ENCODE measurements at places on chromosomes 13 and 19. TPM values are rescaled to one million over a fixed set of nuclear protein-coding genes. Genes with fewer than 3 reads are reported as not detected.
A peak's percentile ranks its signal among the peaks of the same experiment; 100 is the strongest.

DNA sequence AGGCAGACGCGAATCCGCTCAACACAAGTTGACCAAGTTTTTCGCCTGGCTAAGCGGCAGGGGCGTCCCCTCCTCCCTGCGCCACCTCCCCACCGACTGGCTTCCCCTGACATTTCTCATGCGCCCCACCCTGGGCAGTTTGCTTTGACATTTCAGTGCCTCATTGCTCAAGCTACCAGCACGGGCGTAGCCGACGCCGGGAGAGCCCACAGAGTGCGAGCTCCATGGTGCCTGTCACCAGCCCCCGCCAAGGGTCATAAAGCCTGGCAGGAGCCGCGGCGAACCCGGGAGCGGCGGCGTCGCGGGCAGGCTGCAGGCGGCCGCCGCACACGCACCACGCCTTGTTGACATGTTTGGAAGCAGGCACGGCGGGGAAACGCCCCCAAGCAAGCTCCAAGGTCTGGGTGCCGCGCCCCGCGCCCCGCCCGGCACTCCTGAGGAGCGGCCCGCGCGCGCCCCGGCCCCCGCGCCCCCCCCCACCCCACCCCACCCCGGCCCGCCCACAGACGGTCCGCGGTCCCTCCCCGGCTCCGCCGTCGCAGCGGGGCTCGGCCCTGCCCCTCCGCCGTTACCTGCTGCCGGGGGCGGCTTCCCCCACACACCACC, 601 bp downstream of the FBXL3 start:
- peak; percentile 96 for DNase-seq

DNA sequence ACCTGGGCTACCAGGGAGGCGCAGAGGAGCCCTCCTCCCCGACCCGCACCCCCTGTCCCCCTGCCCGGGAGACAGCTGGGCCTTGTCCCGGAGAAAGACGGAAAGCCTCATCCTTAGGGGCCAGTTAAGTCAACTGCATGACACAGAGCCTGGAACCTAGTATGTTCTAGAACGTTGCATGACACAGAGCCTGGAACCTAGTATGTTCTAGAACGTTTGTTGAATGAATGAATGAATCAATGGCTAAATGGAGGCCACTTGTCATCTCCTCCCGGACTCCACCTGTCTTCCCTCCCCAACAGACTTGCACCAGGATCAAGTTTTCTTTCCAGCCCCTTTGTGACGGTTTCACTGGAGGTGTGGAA, 706 bp downstream of the SERP2 start:
- no peak for DNase-seq

GFY gene
- not detected for total RNA-seq

DNA sequence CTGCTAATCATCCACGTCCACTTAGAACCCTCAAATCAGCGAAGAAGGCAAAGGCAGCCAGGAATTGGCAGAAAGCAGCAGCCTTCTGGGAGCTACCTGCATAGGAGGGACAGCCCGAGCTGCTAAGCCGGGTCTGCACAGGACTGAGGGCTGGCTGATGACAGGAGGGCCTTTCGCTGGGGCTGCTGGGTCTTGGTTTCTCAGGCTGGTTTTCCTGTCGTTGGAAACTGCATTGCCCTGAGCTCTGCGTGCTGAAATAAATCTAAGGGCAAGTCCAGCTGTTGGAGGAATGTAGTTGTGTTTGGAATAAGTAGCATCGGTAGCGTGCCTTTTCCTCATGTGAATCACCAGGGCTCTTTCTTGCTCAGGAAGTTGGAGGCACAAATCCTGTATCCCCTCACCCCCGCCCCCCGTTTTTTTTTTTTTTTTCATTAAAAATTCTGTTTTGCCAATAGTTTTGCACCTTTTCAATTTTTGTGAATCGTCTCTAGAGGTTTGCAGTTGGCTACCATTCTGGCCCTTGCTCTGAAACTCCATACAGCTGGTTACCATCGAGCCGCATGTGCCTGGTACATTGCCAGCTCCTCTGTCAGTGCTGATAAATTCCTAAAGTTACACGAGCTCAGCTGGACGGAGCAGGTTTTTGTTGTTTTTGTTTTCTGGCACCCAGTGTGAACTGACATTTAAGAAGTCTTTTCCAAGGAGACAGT, 193.9 kb upstream of the RNF113B start:
- peak; percentile 30 for DNase-seq

DNA sequence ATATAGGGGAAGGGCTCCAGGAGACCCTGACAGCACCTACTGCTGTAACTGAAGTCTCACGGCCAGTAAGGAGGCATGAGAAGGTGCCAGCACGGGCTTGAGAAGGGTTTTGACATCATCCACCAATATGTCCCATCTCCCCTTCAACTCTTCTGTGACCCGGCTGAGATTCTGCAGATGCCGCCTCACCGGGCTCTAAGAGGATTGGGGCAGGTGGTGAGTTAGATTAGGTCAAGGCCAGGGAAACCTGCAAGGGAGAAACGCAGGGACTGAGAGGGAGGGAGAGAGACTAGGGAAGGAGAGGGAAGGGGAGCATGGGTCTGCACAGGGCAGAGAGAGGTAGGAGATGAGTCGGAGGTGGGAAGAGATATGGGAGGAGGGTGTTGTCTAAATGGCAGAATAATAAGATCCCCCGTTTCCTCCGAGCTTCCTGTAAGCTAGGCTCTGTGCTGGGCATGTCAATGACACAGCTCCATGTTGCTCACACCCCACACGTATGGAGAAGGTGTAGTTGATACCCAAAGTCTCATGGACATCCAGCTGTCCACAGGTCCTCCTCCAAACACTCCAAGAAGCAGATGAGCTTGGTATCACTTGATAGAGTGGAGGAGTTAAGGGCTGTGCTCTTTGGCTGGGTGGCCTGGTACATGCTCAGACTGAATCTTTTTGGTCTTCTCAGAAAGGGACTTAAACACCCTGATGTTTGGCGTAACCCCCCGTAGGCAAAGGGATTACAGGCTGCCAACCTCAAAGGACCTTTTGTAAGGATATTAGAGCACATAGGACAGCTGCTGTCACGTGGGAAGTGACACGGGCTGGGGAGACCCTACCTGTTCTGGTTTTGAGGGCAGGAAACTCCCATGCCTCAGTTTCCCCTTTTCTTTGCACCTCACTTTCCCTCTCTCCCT, 6.1 kb downstream of the TPRX1 start:
- DNase-seq: no peak

DNA sequence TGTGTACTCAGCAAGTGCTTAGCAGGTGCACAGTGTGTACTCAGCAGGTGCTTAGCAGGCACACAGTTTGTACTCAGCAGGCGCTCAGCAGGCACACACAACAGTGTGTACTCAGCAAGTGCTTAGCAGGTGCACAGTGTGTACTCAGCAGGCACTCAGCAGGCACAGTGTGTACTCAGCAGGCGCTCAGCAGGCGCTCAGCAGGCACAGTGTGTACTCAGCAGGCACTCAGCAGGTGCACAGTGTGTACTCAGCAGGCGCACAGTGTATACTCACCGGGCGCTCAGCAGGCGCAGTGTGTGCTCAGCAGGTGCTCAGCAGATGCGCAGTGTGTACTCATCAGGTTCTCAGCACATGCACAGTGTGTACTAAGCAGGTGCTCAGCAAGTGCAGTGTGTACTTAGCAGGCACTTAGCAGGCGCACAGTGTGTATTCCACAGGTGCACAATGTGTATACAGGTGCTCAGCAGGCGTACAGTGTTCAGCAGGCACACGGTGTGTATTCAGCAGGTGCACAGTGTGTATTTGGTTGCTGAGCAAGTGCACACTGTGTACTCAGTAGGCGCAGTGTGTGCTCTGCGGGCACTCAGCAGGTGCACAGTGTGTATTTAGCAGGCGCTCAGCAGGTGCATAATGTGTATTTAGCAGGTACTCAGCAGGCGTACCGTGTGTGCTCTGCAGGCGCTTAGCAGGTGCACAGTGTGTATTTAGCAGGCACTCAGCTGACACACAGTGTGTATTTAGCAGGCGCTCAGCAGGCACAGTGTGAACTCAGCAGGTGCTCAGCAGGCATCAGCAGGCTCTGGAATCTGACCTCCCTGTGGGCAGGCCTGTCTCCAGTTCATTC, 15.1 kb downstream of the CRTC1 start:
- DNase-seq: no peak

DNA sequence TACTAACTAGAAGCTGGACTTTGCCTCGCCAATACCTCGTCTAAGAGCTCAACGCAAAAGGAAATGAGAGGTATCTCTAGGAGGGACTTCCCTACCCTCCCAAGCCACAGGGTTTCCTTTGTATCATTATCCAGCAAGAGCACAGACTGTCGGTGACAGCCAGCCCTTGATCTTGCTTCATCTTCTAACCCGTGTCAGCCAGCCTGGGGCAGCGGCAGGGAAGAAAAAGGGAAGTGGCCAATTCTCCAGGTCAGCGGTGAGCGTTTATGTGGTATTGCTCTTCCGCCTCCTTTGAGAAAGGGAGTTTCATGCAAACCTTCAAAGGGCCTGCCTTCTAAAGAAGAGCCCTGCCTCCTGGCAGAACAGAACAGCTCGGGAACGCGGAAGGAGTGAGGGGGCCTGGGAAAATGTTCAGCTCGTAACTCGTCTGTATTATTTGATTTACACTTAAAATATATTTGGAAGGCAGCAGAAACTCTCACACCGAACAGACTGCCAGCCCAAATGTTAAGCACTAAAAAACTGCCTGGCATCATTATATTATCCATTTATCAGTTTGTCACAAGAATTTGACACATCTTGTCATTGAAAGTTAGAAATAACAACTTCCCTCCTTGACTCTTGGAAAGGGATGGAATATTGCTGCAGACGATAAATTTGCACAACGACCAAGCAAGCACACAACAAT, 41.8 kb downstream of the EFNB2 start:
- no peak for DNase-seq

- DNase-seq: peak; percentile 37
These were observed 54.4 kb downstream of the FAM124A start for GRCh38 chr13:51276636-51277035.

- DNase-seq: no peak
These were observed 33.3 kb downstream of the BLOC1S3 start for GRCh38 chr19:45211751-45212381.

DNA sequence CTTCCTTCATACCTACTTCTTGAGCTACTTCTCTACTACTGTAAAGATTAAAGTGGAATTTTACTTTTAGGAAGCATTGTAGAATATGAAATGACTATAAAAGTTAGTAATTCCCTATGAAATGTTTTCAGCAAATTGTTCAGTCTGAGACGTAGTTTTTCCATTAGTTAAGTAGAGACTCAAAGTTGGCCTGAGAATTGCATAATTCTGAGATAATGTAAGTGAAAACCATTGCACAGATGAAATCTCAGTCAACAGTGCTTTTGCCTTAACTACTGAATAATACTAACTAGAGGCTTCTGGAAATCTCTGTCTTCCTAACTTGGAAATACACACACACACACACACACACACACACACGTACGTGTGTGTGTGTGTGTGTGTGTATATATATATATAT, 125.9 kb downstream of the FGF14 start:
- DNase-seq: no peak

GRCh38 chr13:73532987-73533510, 474.2 kb downstream of the KLF5 start:
- no peak for DNase-seq

DNA sequence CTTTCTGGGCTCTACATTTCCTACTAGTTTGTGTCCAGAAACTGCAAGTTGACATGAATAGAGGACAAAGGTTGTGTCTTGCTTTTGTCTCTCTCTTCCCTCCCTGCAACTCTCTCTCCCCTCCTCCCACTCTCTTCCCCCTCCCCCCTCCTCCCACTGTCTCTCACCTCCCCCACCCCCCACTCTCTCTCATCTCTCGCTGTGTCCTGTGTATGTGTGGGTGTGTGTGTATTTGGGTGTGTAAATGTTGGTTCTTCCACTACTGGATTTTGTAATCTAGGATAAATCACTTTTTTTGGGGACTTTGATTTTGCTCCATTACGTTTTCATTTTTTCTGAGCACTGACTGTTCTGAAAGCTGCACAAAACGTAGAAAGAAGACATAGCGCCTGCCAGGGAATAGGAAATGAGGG, 48.4 kb downstream of the AKAP11 start:
- DNase-seq: no peak

DNA sequence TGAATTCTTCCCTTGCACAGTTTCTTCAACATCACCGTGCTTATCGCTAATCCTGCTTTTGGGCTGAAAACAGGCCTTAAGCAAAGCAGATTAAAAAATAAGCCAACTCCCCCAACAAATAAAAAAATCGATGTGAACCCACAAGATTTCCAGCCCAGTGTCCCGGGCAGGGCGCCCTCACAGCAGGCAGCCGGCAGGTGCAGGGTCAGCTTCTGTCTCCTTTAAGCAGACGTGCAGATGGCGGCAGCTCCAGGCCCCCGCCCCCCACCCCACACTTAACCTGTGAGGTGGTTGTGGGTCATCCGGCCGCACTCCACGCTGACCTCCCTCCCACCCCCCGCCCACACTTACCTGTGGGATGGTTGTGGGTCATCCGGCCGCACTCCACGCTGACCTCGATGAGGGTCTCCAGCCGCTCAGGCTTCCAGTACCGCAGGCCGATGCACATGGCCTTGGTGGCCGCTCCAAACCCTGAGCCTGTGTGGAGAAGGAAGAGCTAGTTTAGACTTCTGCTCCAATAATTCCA, 19.8 kb downstream of the ADPRHL1 start:
- no peak for DNase-seq

GRCh38 chr19:11418549-11419506, at the start of gene RGL3:
RGL3 (minus strand) TSS chr19:11419314; CDS start chr19:11419278, 36 bp downstream.
- no peak for DNase-seq

ZNF98 gene
- not detected for total RNA-seq

GRCh38 chr19:22609630-22610029, 24.5 kb upstream of the ZNF492 start:
- DNase-seq: no peak

KIR2DL4 gene
- total RNA-seq: 0.51 TPM
